ENCODE measurements at places on chromosomes 5 and 9. TPM values are rescaled to one million over a fixed set of nuclear protein-coding genes. Genes with fewer than 3 reads are reported as not detected.
A peak's percentile ranks its signal among the peaks of the same experiment; 100 is the strongest.

The SV2C gene
- total RNA-seq: not detected

The PCDHA2 gene
- not detected for total RNA-seq

The SOWAHA gene
- not detected for total RNA-seq

The GPBP1 gene
- 40.8 TPM for total RNA-seq

The SLC34A1 gene
- total RNA-seq: 0.10 TPM

The ISCA1 gene
- total RNA-seq: 36.7 TPM

The CFAP157 gene
- total RNA-seq: not detected

The COL23A1 gene
- total RNA-seq: not detected

The GGTA1 gene
- total RNA-seq: not detected

The FABP6 gene
- total RNA-seq: 0.70 TPM

The WDR31 gene
- 0.43 TPM for total RNA-seq

The PCDHGB4 gene
- total RNA-seq: 10.2 TPM

DNA sequence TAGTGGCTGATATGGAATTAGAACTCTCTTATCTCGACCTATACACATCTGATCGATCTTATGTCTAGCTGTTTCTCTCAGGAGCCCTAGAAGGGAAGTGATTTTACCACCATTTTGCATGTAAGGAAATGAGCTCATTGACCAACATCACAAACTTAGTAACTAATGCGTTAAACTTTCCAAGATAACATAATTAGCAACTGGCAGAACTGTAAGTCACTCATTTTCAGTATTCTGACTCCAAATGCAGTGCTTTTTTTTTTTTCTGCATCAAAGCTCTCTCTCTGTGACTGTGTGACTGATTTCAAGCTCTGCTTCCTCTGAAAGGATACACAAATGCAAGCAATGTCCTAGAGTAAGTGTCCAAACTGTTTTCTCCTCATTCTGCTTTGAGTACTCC lies 68.1 kb upstream of the FBXL7 start:
- no peak for DNase-seq

GRCh38 chr9:89617978-89618377 lies 13.2 kb downstream of the GADD45G start:
- DNase-seq: no peak

GRCh38 chr5:173163219-173163618 lies 18.9 kb downstream of the BNIP1 start:
- DNase-seq: no peak

- no peak for DNase-seq
Observed at GRCh38 chr5:61613679-61614078, 281.6 kb downstream of the ZSWIM6 start.

- DNase-seq: peak; percentile 70
Observed at GRCh38 chr9:97468658-97469448, 32.6 kb upstream of the TMOD1 start.

DNA sequence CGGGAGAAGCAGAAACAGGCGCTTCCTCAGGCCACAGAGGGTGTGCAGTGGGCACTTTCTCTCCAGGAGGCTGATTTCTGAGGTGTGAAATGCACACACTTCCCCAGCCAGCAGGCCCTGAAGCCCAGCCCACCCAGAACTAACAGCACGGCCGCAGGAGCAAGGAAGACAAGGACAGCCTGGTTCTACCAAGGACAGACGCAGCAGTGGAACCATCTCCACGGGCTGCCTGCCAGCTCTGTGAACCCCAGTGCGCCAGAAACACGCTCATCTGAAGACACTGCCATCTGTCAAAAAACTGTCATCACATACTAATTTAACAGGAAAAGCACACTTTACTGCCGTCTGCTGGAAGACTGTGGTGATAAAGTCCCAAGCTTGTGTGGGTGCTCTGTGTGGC lies 40.7 kb downstream of the MAPK9 start:
- DNase-seq: no peak

DNA sequence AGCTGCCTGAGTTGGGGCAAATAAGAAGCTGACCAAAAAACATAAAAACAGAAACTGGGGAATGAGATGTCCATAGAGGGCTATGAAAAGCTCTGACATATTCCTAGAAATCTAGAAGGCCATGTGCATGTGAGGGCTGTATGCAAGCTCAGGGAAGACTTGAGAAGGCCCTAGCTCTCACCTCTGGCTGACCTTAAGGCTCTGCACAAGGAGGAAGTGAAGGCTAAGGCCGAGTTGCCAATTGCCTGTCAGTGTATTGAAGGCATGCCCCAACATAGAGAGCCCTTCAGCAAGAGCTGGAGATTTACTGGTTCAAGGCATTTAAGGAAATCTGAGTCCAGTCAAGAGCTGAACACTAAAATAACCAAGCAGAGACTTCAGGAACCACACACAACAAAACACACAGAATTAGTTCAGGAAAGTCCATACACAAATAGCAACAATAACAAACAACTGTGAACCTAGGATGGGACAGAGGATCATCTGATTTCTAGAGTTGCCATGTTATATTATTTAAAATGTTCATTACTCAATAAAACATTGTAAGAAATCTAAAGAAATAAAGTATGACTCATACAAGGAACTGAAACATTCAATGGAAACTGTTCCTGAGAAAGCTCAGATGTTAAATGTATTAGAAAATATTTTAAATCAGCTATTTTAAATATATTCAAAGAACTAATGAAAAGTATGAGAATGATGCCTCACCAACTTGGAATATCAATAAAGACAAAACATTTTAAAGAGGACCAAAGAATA lies 161.8 kb downstream of the AUH start:
- no peak for DNase-seq

GRCh38 chr9:94168203-94169000 lies 84.1 kb downstream of the PTPDC1 start:
- no peak for DNase-seq

GRCh38 chr9:5719100-5719926 lies 90.4 kb downstream of the RIC1 start:
- no peak for DNase-seq

DNA sequence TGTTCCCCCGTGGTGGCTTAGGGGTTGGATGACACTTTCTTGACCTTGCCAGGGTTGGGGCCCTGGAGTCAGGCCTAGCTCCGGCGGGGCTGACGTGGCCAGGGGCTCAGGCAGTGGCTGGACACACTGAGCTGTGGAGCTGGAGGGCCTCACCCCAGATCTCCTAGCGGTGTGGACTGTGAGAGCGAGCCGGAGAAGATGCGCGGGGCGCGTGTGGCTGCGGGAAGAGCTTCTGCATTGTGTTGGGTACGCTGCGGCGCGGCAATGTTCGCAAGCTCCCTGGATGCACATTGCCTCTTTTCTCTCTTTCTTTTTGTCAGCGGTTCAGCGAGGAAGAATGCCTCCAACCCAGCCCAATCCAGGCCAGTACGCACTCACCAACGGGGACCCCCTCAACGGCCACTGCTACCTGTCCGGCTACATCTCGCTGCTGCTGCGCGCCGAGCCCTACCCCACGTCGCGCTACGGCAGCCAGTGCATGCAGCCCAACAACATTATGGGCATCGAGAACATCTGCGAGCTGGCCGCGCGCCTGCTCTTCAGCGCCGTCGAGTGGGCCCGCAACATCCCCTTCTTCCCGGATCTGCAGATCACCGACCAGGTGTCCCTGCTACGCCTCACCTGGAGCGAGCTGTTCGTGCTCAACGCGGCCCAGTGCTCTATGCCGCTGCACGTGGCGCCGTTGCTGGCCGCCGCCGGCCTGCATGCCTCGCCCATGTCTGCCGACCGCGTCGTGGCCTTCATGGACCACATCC lies 4.8 kb downstream of the NR2F1 start:
- no peak for DNase-seq

- DNase-seq: no peak
Observed at GRCh38 chr9:110213413-110214044, 5.6 kb upstream of the C9orf152 start.

DNA sequence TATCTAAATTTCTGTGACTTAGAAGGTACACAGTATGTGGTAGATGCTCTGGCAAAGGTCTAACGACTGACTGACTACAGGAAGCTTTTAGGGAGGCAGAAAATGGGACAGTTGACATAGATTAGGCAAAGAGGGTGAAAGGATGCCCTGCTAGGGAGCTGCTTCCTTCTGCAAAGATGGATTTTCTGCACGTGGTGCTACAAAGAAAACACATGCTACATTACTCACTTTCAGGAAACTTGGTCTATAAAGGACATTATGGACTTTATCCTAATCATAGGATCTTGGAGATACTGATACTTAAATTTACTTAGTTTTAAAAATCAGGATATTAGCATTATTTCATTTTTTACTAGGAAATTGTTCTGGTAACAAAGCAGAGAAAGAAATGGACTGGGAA lies 405.8 kb upstream of the ADAMTS16 start:
- no peak for DNase-seq

GRCh38 chr5:171581781-171582180 lies 162.3 kb downstream of the FGF18 start:
- no peak for DNase-seq

- peak; percentile 94 for DNase-seq
Observed at GRCh38 chr9:18459962-18460584, 13.9 kb upstream of the ADAMTSL1 start.

DNA sequence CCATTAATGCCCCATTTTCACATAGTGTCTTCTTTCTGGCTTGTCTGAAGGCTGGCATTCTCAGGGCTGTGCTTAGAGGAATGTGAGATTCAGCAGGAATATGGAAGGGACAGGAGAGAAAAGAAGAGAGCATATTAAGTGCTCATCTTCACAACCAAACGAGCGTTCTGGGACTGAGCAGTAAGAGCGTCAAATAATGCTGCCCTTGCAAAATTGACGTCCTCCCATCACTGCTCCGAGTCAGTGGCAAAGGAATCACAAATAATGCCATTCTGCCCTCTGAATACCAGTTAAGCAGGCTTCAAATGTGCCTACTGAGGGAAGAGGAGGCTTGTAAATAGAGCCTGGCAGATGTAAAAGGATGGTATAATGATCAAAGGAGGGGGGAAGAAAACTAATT lies 351.2 kb downstream of the EBF1 start:
- no peak for DNase-seq

DNA sequence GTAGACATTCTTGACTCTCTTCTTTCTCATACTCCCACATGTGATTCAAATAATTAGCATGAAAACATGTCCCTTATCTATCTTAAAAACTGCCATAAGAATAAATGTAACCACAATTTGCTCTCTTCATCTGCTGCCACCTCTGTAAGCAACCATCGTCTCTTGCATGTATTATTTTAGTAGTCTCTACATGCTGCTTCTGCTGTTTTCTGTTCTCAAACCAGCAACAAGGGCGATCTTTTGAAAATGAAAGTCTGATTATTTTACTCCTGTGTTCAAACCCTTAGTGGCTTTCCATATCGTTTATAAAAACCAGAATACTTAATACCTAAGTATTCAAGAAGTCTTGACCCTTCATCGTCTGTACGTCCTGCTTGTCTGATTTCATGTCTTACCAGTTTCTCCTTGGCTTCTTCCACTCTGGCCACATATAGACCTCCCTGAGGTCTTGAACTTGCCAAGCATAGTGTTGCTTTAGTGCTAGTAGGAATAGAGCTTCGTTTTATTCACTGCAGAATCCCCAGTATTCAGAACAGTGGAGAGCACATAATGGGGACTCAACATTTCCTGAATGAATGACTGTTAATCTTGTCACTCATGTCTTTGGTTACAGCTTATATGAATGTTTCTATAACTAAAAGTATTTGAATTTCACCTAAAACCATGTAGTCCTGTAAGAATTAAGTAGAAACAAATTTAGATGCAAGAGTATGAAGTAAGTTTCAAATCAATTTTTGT lies 10.6 kb downstream of the CDC42SE2 start:
- no peak for DNase-seq

DNA sequence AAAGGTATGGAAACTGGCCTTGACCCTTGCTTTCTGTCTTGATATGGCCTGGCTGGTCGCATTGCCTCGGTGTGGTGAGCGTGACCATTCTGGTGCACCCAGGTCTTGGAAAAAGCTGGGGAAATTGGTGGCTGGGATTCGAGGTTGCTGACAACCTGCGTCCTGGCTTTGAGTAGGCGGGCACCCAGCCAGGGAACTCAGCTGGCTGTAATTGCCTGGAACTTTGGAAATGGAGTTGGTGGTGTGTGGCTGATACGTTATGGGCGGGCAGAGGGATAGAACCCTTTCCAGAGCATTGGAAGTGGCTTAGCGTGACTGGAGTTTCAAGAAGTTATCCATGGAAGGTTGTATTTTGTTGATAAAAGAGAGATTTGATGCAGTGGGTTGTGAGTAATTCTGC lies 35.2 kb downstream of the KCNMB1 start:
- DNase-seq: no peak

- DNase-seq: no peak
Observed at GRCh38 chr5:106488407-106488806, 1182.3 kb downstream of the EFNA5 start.

- peak; percentile 49 for DNase-seq
Observed at GRCh38 chr9:27572566-27572917, 739 bp downstream of the C9orf72 start.

DNA sequence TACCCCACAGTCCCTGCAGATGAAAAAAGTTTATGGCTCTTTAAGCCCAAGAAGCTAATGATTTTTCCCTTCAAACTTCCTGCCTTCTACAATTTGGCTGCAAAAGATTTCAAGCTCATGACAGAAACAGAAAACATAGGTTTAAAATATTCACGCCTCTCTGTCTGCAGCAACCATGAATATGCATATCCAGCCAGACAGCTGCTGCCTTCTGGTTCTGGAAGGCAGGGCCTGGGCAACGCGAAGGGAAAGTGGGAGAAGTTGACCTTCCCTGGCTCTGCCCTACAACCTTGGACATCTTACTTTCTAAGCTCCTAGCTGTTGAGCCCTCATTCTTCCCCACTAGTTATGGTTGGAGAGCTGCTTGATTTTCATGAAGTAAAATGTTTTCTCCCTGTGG lies 64.8 kb upstream of the CLINT1 start:
- DNase-seq: no peak

DNA sequence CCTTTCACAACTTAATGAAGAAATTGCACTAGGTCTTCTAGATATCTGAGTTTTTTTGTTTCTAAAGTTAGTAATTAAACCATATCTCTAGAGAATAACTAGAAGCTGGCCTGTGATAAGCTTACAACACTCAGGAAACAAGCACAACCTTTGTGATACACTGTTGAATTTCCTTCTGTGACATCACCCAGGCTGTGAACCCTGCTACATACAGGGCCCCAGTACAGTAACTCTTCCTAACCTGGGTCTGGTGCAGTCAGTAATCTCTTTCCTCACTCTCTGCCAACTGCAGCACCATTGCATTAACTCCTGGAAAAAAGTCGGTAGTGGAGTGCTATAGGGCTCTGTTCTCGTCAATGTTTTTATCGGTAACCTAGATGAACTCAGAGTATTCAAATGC lies 10.6 kb upstream of the IGFBPL1 start:
- DNase-seq: no peak

DNA sequence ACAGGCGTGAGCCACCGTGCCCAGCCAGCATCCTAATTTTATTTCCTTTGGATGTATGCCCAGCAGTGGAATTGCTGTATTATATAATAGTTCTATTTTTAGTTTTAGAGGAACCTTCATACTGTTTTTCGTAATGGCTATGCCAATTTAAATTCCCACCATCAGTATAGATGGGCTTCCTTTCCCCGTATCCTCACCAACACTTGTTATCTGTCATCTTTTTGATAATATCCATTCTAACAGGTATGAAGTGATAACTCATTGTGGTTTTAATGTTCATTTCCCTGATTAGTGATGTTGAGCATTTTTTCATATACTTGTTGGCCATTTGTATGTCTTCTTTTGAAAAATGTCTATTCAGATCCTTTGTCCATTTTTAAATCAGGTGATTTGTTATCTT lies 13.0 kb downstream of the F2R start:
- DNase-seq: no peak

GRCh38 chr9:83501565-83501964 lies 36.6 kb downstream of the FRMD3 start:
- no peak for DNase-seq
